ENCODE measurements at places on chromosomes 16 and 17.

DNA sequence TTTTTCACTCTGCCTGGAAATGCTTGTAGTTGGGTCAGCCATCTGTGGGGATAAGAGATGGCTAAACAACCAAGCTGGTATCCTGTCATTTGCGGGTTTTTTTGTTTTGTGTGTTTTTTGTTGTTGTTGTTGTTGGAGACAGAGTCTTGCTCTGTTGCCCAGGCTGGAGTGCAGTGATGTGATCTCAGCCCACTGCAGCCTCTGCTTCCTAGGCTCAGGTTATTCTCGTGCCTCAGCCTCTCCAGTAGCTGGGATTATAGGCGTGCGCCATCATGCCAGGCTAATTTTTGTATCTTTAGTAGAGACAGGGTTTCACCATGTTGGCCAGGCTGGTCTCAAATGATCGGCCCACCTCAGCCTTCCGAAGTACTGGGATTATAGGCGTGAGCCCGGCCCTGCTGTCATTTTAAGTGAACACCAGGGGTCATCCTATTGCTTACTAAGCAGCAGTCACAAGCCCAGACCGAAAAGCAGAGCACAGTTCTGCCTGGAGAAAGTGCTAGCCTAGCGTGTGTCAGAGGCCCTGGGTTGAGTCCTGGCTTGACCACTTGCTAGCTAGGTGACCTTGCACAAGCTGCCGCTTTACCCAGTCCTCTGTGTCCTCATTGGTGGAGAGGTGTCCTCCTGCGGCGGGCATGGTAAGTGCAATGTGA is 4.6 kb downstream of the SMCR8 start:
- no peak for DNase-seq

- peak; percentile 46 for DNase-seq
Measured at GRCh38 chr17:732067-732901, at the start of gene TLCD3A. TLCD3A (plus strand) TSS chr17:732596; CDS start chr17:732648, 52 bp downstream.

DNA sequence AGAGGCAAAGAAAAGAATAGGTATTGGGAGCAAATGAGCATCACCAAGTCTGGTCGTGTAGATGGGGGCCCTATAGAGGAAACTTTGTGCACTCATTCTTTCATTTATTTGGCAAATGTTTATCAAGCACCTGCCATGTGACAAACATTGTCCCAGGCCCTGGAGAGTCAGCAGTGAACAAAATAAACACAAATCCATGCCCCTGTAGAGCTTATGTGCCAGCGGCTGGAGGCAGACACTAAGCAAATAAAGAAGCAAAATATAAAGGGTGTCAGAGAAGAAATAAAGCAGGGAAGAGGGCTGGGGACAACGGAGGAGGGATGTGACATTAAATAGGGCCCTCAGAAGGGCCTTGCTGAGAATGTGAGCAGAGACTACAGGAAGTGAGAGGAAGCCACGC is 45.5 kb downstream of the KATNIP start:
- DNase-seq, result no peak

GRCh38 chr16:19696328-19696727 is 21.7 kb downstream of the KNOP1 start:
- no peak for DNase-seq

DNA sequence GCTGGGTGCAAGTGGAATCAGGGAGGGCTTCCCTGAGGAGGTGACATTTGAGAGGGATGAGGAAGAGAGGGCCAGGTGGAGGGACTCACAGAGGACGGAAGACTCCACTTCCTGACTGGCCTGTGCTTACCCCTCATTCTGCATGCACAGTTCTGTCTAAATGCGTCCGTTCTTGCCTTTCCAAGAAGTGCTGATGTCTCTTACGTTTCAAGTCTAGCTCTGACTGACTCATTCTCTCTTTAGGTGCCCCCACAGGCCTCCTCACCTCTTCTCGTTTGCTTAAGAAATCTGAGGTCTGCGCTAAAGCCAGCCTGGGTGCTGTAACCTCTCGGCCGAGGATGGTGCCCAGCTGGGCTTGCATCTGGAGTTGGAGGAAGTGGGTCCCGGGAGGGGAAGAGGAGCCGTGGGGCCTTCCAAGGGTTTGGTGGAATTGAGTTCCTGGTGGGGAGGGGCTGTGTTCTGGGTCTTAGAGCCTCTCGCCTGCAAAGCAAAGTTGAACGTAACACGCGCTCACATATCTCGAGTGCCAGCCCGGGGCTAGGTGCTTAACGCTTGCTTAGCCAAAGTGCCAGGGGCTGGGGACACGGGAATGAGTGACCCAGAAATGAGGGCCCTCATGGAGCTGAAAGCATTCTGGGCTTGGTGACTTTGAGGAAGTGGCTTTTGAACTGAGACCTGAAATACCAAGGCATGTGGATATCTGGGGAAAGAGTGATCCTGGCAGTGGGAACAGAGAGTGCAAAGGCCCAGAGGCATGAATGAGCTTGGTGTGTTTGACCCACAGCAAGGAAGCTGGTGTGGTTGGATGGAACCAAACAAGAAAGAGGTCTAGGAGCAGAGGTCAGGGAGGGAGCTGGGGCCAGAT is 4.8 kb downstream of the IL4R start:
- DNase-seq, result peak; percentile 88

GRCh38 chr17:1078831-1079561 is 82.1 kb downstream of the TIMM22 start:
- DNase-seq, result no peak

DNA sequence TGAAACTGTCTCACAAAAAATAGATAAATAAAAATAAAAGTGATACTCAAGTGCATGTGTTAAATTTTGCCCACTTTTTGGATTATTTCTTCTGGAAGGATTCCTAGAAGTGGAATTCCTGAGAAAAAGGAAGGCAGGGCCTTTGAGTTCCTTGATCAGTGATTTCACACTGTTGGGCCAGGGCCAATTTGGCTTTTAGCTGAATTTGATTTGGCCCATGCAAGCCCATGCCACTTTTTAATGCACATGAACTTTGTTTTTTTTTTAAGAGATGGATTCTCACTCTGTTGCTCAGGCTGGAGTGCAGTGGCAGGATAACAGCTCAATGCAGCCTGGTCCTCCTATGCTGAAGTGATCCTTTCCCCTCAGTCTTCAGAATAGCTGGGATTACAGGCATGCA is 96.3 kb downstream of the TNFRSF13B start:
- DNase-seq, result no peak

- DNase-seq, result no peak
Measured at GRCh38 chr16:6258056-6258455, 1074.6 kb upstream of the RBFOX1 start.

- DNase-seq, result no peak
Measured at GRCh38 chr17:79927136-79927661, 88.0 kb upstream of the CBX4 start.

DNA sequence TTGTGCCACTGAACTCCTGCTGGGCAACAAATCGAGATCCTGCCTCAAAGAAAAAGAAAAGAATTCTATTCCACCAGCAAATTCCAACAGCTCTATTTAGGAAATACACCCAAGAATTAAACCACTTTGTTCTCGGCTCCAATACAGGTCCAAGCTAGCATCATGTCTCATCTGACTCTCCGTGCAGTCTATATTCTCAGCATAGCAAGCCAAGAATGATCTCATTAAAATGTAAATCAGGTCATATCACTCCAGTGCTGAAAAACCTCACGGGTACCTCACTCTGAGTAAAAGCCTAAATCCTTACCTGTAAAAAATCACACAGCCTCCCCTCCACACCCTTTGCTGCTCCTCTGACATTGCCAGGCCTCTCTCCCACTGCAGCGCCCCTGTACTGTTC is 23.9 kb downstream of the UBE2G1 start:
- DNase-seq, result no peak

GRCh38 chr17:32777436-32777835 is 99.5 kb downstream of the MYO1D start:
- DNase-seq, result no peak
